ENCODE measurements at places on chromosomes 16 and 17. TPM values are rescaled to one million over a fixed set of nuclear protein-coding genes. Genes with fewer than 3 reads are reported as not detected.
A peak's percentile ranks its signal among the peaks of the same experiment; 100 is the strongest.

DNA sequence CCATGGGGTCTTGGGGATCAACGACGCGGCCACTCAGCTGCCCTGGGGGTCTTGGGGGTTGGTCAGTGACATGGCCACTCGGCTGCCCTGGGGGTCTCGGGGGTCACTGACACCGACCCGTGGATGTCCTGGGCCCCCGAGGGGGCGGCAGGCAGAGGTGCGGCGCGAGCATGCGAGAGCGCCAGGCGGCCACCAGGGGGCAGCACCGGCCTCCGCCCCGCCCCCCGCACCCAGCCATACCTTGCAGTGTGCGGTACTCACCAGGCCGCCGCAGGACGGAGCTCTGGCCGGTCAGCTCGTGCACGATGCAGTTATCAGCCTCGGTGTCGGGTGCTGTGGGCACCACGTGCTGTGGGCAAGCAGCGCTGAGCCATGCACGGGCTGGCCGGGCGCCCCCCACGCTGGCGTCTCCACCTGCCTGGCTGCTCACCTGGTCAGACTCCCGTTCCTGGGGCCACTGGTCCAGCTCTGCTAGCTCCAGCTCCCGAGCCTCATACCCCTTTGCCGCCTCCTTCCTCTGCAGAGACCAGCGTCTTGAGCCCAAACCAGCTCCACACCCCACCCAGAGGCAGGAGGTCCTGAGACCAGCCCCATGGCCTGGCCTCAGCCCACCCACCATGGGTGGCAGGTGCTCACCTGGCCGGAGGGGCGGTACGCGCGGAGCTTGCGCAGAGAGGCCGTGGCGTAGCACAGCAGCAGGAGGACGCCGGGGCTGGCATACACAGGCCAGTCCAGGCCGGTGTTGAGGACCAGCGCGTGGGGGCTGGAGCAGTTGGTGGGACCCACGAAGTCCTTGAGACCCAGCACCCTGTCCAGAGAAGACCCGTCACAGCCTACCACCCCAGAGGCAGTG, 31.2 kb downstream of the CTU2 start:
- no peaks in the 10 kb centered on the region for H3K27me3 ChIP-seq
- no peaks in the 10 kb centered on the region for H3K36me3 ChIP-seq
- no peak overlapping the region for H3K27ac ChIP-seq
- DNase-seq, result peak; percentile 79

DNA sequence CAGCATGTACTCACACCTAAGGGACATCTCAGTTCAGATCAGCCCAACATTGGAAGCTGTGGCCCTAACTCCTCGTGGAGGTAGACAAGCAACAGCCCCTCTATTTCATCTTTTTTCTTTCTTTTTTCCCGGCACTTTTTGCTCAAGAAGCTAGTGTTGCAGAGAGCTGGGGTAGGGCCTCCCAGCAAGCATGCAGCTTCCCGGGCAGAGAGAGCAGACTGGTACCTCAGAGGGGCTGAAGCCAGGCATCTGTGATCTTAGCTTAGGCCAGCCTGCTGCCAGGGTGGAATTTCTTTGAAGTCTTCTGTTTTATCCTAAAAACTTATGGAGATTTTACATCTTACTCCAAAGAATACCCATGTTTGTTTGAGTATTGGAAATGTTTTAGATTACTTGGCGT, 195.4 kb downstream of the C16orf95 start:
- no peak for DNase-seq
- no peak overlapping the region for H3K27ac ChIP-seq
- no peak overlapping the region for H3K4me3 ChIP-seq
- no peaks in the 10 kb centered on the region for H3K36me3 ChIP-seq
- no peaks in the 10 kb centered on the region for H3K4me1 ChIP-seq
- peaks cover 6% of the 10 kb centered on the region for H3K27me3 ChIP-seq

DNA sequence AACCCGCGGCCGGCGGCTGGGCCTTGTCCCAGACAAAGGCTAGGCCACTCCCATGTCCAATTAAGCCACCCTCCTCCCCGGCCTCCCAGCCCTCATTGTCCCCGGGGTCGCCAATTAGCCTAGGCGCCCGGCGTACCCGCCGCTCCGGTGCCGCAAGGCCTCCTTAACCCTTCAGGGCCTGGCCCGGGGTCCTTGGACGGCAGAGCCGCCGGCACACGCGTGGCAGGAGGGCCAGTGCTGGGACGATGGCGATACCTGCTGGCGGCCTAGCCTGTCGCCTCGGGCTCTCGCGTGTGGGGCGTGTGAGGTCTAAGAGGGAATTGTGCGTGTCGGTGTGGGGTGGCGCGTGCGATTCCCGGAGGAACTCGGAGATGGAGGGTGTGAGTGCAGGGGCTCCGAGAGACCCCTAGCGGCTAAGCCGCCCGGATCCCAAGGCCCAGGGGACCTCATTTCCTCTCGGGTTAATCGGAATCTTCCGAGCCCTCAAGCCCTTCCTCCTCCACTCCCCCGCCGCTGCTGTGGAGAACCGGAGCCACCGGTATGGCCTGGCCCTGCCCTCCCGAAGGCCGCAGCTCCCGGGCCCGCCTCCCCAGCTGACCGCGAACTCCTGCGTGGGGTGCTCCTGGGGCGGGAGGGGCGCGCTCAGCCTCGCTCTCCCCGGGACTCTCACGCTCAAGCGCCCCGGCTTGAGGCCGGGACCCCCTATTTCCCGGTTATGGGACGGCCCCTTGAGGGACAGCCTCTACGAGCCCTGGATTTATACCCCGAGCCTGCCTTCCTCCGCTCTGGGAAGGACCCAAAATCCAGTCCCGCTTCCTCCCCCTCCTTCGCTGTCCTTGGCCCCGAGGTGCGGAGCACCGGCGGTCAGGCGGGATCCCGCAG, 11.9 kb downstream of the TBX2 start:
- peaks cover 41% of the 10 kb centered on the region for H3K27me3 ChIP-seq
- DNase-seq, result peak; percentile 42
- H3K36me3 ChIP-seq, result no peaks in the 10 kb centered on the region
- H3K27ac ChIP-seq, result no peak overlapping the region
- H3K4me3 ChIP-seq, result peak overlapping the region; percentile 67

DNA sequence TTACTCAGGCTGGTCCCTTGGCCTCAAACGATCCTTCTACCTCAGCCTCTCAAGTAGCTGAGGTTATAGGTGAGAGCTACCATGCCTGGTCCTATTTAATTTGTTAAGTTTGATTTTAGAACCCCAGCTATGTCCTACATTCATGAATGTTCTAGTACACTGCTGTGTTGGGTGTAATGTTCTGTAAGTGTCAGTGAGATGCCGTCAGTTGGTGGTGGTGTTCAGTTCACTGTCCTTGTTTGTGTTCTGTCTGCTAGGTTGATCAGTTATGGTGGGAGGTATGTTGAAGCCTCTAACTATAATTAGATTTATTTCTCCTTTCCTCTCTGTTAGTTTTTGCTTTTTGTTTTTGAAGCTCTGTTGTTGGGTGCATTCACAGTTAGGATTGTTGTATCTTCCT, 8.3 kb downstream of the IST1 start:
- DNase-seq, result no peak
- no peak overlapping the region for H3K4me3 ChIP-seq
- H3K4me1 ChIP-seq, result peaks cover 79% of the 10 kb centered on the region
- no peaks in the 10 kb centered on the region for H3K27me3 ChIP-seq
- peaks cover 12% of the 10 kb centered on the region for H3K36me3 ChIP-seq

DNA sequence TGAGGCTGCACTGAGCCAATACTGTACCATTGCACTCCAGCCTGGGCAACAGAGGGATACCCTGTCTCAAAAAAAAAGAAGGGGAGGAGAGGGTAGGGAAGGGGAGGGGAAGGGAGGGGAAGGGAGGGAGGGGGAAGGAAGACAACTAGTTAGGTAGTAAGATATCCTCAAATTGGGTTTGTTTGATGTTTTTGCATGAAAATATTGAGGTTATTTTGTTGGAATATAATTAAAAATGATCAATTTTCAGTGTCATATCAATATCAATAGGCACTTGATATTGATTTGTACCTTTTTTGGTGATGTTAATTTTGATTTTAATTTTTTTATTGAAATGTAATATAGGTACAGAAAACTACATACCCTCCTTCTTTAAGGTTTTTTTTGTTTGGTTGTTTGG, 16.6 kb upstream of the PDP2 start:
- no peaks in the 10 kb centered on the region for H3K27me3 ChIP-seq
- H3K4me1 ChIP-seq, result peaks cover 2% of the 10 kb centered on the region
- H3K36me3 ChIP-seq, result no peaks in the 10 kb centered on the region
- DNase-seq, result no peak
- H3K4me3 ChIP-seq, result no peak overlapping the region
- no peak overlapping the region for H3K27ac ChIP-seq

- H3K36me3 ChIP-seq, result no peaks in the 10 kb centered on the region
- H3K27me3 ChIP-seq, result no peaks in the 10 kb centered on the region
- H3K4me1 ChIP-seq, result no peaks in the 10 kb centered on the region
- H3K27ac ChIP-seq, result no peak overlapping the region
Observed at GRCh38 chr17:57073626-57074025, 11.4 kb upstream of the AKAP1 start.

DNA sequence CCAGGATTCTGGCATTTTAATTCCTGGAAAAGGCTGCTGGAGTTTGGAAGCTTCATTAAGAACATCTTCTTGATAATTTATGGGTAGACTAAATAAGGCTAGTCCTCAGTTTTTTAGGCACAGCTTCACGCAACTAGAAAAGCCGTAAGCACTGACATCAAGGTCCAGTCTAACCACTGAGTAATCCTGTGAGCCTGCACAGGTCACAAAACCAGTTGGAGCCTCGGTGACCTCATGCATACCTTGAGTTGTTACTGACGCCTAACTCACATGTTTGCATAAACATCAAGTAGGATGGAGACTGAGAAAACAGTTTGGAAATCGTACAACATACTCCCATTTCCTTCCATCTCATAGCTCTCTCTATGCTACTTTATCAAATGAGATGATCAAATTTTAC, 63.8 kb upstream of the RCVRN start:
- no peaks in the 10 kb centered on the region for H3K27me3 ChIP-seq
- H3K4me1 ChIP-seq, result no peaks in the 10 kb centered on the region
- H3K36me3 ChIP-seq, result no peaks in the 10 kb centered on the region

GRCh38 chr17:74304184-74304583, 21.8 kb upstream of the KIF19 start:
- H3K4me3 ChIP-seq, result no peak overlapping the region
- H3K36me3 ChIP-seq, result no peaks in the 10 kb centered on the region
- peaks cover 3% of the 10 kb centered on the region for H3K4me1 ChIP-seq
- DNase-seq, result no peak
- H3K27ac ChIP-seq, result no peak overlapping the region

- no peaks in the 10 kb centered on the region for H3K36me3 ChIP-seq
- H3K27ac ChIP-seq, result no peak overlapping the region
- DNase-seq, result peak; percentile 55
- peak overlapping the region; percentile 77 for H3K4me3 ChIP-seq
- H3K27me3 ChIP-seq, result peaks cover 59% of the 10 kb centered on the region
Observed at GRCh38 chr16:54928411-54929089, 2.1 kb upstream of the IRX5 start.

- H3K27me3 ChIP-seq, result no peaks in the 10 kb centered on the region
- peak; percentile 25 for DNase-seq
- no peak overlapping the region for H3K4me3 ChIP-seq
- no peaks in the 10 kb centered on the region for H3K36me3 ChIP-seq
Observed at GRCh38 chr16:28549301-28549899, 4.3 kb upstream of the SGF29 start.

GRCh38 chr16:70660672-70661350, 14.5 kb downstream of the IL34 start:
- no peaks in the 10 kb centered on the region for H3K27me3 ChIP-seq
- DNase-seq, result no peak
- H3K27ac ChIP-seq, result no peak overlapping the region

GRCh38 chr16:54933281-54934011, 2.8 kb downstream of the IRX5 start:
- H3K27me3 ChIP-seq, result peaks cover 73% of the 10 kb centered on the region
- DNase-seq, result no peak
- no peak overlapping the region for H3K27ac ChIP-seq
- H3K4me3 ChIP-seq, result no peak overlapping the region
- H3K4me1 ChIP-seq, result peaks cover 39% of the 10 kb centered on the region

DNA sequence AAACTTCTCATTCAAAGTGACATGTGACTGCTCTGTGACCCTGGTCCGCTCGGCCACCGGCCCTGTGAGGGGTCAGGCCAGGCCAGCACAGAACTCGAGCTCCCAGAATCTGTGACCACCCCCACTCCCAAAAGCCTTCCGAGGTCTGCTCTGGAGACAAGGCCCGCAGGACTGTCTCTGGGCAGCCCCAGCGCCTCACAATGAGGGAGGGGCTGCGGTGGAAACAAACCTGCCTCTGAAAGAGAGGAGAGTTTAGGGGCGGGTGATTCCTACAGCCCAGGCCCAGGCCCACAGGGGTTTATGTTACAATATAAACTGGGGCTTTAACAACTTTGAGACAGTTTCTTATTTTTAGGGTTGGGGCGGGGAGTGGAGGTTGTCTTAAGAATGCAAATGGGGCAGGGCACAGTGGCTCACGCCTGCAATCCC, 19.9 kb downstream of the IGFBP4 start:
- no peaks in the 10 kb centered on the region for H3K27me3 ChIP-seq
- H3K36me3 ChIP-seq, result no peaks in the 10 kb centered on the region
- H3K4me1 ChIP-seq, result no peaks in the 10 kb centered on the region
- no peak for DNase-seq
- no peak overlapping the region for H3K4me3 ChIP-seq
- H3K27ac ChIP-seq, result no peak overlapping the region

- H3K36me3 ChIP-seq, result peaks cover 26% of the 10 kb centered on the region
- H3K27ac ChIP-seq, result no peak overlapping the region
- peaks cover 31% of the 10 kb centered on the region for H3K4me1 ChIP-seq
- no peak for DNase-seq
- no peak overlapping the region for H3K4me3 ChIP-seq
- no peaks in the 10 kb centered on the region for H3K27me3 ChIP-seq
Observed at GRCh38 chr16:11053916-11054460, 109.6 kb downstream of the CLEC16A start.

DNA sequence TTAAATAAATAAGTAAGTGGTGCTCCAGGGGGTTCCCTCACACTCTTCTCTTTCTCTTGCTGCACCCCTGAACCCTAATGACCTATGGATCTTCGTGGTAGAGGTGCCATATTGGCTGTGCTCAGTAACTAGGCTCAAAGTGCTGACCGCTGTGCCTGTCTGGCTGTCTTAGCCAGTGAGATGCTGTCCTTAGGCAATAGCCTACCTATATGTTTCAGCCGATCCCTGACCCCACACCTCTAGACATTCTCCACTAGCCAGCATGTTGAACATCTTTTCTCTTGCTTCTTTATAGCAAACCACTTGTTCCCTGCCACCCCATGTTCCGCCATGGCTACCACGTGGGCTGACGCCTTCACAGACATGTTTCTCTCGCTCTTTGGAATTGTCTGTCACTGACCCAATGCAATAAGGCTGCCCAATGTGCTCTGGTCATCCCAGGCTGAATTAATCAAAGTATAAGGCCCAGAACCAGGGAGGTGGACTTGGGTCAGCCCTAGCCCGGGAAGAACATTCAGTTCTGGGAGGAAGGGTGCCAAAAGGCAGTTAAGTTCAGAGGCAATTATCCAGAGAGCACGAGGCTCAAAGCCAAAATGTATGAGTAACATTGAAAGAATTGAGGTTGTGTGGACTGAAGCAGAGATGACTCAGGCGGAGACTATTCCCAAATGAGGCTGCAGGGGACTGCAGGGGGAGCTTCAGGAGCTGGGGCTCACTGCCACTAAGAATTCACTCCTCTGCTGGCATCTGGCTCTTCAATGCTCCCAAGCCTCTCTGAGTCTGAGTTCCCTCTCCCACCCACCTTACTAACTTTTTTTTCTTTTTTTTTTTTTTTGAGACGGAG, 28.7 kb upstream of the TNRC6A start:
- DNase-seq, result no peak
- H3K27me3 ChIP-seq, result peaks cover 8% of the 10 kb centered on the region
- H3K4me3 ChIP-seq, result no peak overlapping the region
- H3K36me3 ChIP-seq, result no peaks in the 10 kb centered on the region

GRCh38 chr16:68374961-68375660, 64.3 kb downstream of the PRMT7 start:
- no peak overlapping the region for H3K27ac ChIP-seq
- no peaks in the 10 kb centered on the region for H3K27me3 ChIP-seq
- H3K4me3 ChIP-seq, result no peak overlapping the region
- H3K36me3 ChIP-seq, result no peaks in the 10 kb centered on the region
- peaks cover 20% of the 10 kb centered on the region for H3K4me1 ChIP-seq
- no peak for DNase-seq

ZACN gene
- 6.4 TPM for total RNA-seq

CLEC19A gene
- total RNA-seq, result not detected

CES1 gene
- not detected for total RNA-seq

TMEM100 gene
- total RNA-seq, result not detected

Measured in activated naive CD4-positive, alpha-beta T cell treated with anti-CD3 and anti-CD28 coated beads for 36 hours (primary cell).